ENCODE measurements at places on chromosomes 3 and 15.
A peak's percentile ranks its signal among the peaks of the same experiment; 100 is the strongest.

- no peak for DNase-seq
These were observed 18.8 kb downstream of the CLASP2 start for GRCh38 chr3:33699275-33699674.

GRCh38 chr3:174776636-174777035, 82.5 kb upstream of the NAALADL2 start:
- no peak for DNase-seq

GRCh38 chr3:177932346-177932745, 603.9 kb upstream of the KCNMB2 start:
- no peak for DNase-seq

GRCh38 chr3:170914212-170914611, 5.8 kb upstream of the EIF5A2 start:
- DNase-seq: no peak

DNA sequence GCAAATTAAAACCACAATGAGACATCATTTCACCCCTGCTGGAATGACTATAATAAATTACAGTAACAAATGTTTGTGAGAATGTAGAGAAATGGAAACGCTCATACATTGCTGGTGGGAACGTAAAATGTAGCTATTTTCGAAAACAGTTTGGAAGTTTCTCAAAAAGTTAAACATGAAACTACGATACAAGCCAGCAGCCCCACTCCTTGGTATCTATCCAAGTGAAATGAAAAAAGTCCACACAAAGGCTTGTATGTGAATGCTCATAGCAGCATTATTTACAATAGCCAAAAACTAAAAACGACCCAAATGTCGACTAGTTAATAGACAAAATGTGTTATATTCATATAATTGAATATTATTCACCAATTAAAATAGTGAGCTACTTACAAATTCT, 22.9 kb upstream of the CFAP20DC start:
- DNase-seq: no peak

- DNase-seq: no peak
These were observed 136.9 kb upstream of the PFN2 start for GRCh38 chr3:150107429-150108175.

- no peak for DNase-seq
These were observed 36.7 kb upstream of the CP start for GRCh38 chr3:149258298-149258697.

DNA sequence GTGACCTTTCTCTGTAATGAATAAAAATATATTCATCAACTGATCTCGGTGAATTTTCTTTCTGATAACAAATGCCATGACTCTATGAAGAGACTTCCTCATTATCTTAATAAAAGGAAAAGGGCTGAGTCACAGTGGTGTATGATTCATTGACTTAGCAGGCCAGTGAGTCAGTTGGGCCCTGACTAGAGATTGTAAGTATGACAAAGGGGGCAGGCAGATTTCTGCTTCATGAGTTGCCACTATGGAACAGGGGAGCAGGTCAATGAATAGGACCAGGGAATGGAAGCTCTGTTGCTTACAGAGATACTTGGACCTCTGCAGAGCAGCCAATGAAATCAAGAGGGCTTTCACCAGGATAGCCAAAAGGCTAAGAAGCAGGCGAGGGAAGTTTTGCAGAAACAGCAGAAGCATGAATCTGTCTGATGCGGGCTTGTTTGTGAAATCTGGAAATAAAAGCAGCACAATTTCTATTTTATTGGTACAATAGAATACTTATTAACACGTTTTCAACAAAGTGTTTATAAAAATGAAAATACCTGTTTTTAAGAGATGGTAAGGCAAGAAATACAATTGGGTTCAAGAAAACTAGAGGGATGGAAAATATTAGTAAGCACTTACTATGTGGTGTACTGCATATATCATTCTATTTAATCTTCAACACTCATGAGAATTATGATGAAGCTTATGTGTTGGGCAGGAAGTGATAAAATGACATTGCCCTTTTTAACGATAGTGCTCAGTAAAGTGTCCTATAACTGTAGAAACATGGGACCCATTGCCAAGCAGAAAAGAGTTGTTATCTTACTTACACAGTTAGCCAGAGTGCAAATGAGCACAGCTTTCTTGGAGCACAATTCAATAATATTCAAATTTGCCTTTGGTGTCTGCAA, 169.8 kb upstream of the MYRIP start:
- peak; percentile 76 for DNase-seq

GRCh38 chr3:141411251-141411771, 43.0 kb downstream of the ZBTB38 start:
- DNase-seq: peak; percentile 64

GRCh38 chr3:165459924-165460835, 264.0 kb upstream of the SLITRK3 start:
- no peak for DNase-seq

- DNase-seq: no peak
These were observed 103.0 kb downstream of the LARS2 start for GRCh38 chr3:45491344-45491743.

GRCh38 chr3:69299344-69299743, 86.5 kb downstream of the FRMD4B start:
- no peak for DNase-seq

DNA sequence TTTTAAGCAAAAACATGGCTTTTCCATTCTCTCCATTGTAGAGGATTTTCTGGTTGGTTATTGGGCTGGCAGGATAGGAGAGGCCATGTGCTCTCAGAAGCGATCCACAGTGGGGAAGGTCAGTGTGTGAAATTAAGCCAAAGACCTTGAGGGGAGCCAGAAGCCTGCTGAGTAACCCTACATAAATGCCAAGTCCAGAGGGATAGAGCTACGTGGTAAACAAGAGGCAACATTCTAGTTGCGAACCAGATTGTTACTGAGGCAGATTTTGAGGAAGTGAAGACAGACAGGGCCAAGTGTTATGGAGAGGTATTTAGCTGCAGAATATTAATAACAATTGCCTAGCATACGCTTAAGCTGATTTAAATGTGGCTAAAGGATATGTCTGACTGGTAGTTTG, 592.8 kb upstream of the GBE1 start:
- DNase-seq: no peak

GRCh38 chr3:21704796-21705195, 46.2 kb downstream of the ZNF385D start:
- no peak for DNase-seq

- no peak for DNase-seq
These were observed 37.3 kb upstream of the PDE8A start for GRCh38 chr15:84944311-84944710.

- DNase-seq: peak; percentile 63
These were observed 75.0 kb upstream of the RNU6-1 start for GRCh38 chr15:67914537-67915460.

DNA sequence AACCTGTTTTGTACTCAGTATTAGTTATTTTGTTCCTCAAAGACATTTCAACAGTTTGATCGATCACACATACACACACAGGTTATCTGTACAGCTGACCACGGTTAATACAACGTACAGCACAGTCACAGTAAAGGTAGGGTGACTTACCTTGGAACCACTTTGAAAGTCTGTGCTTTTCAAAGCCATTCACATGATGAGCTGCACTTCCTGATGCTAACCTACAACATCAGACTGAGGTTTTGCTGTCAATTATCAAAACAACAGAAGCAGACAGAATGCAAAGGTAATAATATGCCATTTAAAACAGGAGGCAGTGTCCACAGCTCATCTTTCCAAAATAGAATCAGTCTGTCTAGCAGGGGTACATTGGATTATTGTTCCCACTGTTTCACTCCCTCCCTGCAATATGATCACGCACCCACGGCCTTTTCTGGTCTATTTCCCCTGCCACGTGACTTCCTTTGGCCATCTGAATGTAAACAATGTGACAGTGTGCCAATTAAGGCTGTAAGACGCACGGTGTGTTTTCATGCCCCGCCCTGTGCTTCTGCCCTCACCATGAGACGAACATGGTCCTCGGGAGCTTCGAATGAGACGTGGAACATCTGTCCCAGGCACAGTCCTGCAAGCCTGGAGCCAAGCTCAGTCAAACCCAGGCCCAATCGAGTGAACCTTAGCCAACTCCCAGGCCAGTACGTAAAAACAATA, 102.4 kb downstream of the FMN1 start:
- DNase-seq: no peak
